Lung microvascular endothelial cell (primary cell): ENCODE measurements at places on chromosomes 1 and 21.

- peak; percentile 89 for DNase-seq
These were observed 9.6 kb downstream of the ENSA start for GRCh38 chr1:150619576-150620509.

DNA sequence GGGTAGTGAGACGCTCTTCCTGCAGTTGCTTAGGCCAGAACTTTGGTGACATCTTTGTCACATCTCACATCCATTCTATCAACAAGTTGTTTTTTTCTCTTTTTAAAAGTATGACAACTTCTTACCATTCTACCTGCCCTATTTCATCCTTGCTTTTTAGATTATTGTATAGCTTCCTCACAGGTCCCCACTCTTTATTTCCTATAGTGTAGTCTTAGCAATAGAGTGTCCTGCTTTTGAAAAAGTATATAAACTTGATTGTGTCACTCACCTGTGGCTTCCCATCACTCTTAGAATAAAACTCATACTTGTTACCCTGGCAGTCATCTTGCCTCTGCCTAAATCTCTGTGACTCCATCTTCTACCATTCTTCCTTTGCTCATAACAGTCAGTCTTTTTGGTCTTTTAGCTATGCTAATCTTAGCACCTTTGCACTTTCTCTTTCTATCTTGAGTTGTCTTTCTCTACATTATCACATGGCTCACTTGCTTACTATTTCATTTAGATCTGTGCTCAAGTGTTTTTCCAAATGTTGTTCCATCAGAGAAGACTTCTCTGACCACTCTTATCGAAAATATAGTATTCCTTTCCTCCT is 9.5 kb downstream of the CDC73 start:
- DNase-seq: no peak

GRCh38 chr1:90955769-90956168 is 66.1 kb downstream of the ZNF644 start:
- no peak for DNase-seq

DNA sequence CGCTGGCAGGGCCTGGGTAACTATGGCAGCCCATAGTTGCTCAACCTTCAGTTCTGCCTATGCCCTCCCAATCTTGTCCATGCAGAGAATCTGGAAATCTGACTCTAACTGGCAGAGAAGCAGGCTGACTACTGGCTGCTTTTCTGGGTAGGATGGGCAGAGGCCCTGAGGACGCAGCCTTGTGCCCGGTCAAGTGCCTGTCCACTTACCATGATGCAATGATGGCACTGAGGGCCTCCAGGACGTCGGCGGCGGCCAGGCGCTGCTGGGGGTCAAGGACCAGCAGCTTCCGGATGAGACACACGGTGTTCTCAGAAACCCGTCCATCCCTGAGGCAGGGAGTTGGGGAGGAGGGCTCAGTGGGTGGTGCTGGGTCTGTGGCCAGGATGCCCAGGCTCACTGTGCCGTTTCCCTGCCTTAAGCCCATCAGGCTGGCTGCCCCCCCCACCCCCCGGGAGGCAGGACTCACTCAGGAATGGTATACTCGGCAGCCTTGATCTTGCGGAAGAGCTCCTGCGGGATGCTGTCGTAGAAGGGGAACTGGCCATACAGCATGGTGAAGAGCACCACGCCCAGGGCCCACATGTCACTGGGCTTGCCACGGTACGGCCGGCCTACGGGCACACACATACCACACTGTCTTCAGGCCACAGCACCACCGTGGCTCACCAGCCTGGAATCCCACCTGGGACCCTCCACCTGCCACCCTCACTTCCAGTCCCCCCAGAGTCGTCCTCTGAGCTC is 20.4 kb upstream of the EVA1B start:
- DNase-seq: no peak

DNA sequence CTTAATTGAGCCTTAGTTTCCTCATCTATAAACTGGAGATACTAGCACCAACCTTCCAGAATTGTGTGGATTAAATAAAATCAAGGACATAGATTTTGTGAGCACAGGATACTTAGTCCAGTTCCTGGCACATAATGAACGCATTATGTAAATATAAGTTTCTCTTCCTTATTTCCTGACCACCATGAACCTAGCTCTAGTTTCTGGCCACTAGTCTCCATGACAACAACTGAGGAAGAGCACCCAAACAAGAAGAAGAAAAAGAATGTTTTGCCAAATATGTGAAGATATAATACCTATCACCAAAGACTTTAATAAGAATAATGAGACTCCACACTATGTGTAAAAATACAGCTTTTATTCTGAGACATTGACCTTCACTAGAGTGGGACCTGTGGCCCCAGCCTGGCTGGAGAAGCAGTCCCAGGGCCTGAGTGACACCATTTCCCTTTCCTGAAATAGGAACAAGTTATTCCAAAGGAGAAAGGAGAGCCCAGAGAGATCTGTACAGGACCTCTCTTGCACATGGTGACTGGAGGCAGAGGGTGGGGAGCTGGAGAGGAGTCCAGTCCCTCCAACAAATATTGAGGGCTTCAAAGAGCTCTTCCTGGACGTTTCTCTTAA is 940 bp upstream of the USF1 start:
- DNase-seq: peak; percentile 14

DNA sequence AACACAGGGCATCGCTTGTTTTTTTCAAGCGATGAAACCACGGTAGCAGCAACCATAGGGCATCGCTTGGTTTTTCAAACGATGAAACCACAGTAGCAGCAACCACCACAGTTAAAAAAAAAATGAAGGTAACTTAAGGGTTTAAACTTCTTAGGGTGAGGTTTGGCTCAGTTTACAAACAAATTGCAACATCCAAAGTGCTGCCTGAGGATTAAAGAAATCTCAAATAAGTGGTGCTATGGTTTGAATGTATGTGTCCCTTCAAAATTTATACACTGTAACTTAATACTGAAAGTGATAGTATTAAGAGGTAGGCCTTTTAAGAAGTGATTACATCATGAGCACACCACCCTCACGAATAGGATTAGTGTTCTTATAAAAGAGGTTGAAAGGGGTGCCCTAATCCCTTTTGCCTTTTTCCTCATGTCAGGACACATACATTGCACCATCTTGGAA is 6.4 kb upstream of the GBP5 start:
- no peak for DNase-seq

DNA sequence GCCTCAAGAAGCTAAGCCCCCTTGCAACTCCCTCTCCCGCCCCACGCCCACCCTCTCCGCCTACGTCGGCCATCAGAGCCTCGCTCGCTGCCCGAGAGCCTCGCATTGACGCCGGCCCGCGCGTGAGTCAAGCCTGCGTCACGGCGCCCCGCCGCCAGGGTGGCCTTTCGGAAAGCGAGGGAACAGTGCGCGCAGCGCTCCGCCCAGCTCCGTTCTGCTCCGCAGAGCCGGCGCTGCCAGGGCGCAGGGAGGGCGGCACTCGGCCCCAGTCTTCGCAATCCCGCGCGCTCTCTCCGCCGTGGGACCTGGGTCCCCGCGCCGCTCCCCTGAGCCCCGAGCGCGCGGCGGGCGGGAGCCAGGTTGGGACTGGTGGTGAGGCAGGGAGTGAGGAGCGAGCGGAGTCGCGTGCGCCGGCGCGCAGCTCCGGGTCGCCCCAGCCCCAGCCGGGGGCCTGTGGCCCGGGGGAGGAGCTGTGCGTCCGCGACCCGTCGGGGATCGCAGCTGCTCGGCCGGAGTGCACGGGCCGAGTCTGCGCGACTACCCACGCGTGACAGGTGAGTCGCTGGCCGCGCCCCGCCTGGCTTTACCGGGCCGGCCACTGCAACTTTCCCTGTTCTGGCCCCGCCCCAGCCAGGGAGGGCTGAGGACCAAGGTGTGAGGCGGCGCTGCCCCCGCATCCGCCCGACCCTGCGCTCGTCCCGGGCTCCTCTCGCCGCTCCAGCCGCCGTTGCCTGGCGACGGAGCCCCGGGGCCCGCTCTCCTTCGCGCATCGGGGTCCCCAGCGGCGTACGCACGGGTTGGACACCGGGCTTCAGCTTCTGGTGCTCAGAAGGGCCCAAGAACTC is at the start of gene SLC6A17:
Gene SLC6A17, plus strand, starts transcription at position 165 of the 845 bp plus-strand sequence. CDS start 16,436 bp downstream, outside the sequence.
- DNase-seq: peak; percentile 57

- DNase-seq: no peak
These were observed 154.8 kb downstream of the GREM2 start for GRCh38 chr1:240457203-240457602.
